ENCODE measurements at places on chromosomes 1 and 21.

GRCh38 chr1:86317926-86318325, 78.2 kb downstream of the ODF2L start:
- DNase-seq = no peak

DNA sequence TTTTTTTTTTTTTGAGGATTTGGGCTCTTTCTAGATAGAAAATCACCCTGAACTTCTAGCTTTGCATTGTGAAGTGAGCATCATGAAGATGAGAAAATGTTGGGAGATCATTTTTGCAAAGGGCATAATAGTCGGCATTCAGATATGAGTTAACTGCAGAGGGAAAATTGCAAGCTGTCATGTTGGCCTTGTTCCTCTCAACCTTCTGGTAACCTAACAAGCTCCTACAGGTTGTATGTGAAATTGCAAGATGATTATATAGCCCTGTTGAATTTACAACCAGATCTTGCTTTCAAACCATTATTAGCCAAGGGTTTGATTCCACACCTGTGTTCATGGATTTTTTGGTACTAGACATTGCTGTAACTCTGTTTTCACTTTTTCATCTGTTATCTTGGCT, 2.2 kb downstream of the ELOA start:
- no peak for DNase-seq

- no peak for DNase-seq
These were observed 52.0 kb downstream of the KIF21B start for GRCh38 chr1:200971428-200971903.

GRCh38 chr1:201421041-201421440, 489 bp downstream of the TNNI1 start:
- DNase-seq = no peak

GRCh38 chr1:7127322-7128075, 342.2 kb downstream of the CAMTA1 start:
- no peak for DNase-seq

- DNase-seq = no peak
These were observed at the start of gene C2CD2 for GRCh38 chr21:41953831-41954653. C2CD2 (minus strand) TSS chr21:41954018; CDS start chr21:41953648, 370 bp downstream.

DNA sequence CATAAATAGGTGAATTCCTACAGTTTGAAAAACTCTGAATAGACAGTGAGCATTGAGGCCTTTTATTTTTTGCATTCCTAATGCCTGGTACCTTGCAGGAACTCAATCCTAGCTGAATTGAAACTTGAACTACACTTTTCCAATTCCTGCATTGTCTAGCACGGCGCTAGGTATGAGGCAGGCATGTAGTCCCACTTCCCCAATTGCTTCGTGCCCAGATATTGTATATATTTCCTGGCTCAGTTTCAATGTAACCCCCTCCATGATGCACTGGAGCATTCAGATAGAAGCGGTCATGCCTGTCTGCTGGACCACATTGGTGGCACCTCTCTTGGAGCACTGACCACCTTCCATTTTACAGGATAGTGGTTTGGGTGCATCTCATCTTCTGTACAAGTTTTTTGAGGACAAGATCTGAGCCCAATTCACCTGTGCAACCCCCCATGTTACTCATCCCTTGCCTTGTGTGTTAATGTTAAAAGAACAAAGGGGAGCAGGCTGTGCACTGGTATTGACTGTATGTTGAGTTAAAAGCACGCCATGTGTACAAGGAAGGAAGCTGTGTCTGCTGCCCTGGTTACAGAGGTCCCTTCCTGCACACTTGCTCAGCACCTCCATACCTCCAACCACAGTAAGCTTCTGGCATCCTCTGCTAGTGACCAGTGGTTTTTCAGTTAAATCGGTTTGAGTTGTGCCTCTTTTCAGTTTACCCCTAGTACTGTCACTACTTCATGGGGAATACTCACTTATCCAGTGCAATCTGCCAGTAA, 10.0 kb upstream of the RAB7B start:
- DNase-seq = no peak

DNA sequence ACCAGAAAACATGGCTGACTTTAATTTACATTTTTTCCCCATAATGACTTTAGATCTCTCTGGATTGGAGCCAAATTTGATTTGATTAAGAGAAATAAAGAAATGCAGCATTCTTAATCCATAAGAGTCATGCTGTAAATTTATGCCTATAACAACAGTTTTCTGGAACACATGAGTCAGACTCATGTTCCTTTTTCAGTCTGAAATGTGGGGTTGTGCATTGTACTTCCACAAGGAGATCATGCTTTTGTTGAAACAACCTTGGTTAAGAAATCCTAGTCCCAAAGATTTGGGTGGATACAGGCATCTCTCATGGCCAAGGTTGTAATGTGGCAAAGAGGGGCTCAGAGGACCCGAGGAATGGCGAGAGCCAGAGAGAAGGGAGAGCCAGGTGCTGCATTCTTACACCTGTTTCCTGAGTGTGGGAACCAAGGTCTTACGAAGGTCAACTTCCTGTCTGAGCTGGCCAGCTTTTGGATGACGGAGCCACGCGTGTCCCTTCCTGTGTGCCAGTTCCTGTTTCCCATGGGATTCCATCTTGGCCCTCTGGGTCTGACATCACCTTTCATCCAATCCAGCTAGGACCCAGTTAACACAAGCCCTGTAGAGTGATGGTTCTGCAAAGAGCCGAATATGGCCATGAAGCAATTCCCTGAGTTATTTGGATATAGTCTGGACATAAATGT, 23.1 kb downstream of the CLDN14 start:
- DNase-seq = no peak

GRCh38 chr21:29376556-29376955, 77.8 kb downstream of the BACH1 start:
- DNase-seq = no peak

- no peak for DNase-seq
These were observed 18.2 kb downstream of the DOP1B start for GRCh38 chr21:36174780-36175179.

GRCh38 chr1:89660224-89661061, 27.5 kb downstream of the LRRC8C start:
- DNase-seq = no peak

GRCh38 chr1:81556968-81557367, 243.8 kb upstream of the ADGRL2 start:
- no peak for DNase-seq

- no peak for DNase-seq
These were observed 18.3 kb downstream of the TNFRSF9 start for GRCh38 chr1:7922301-7922700.

GRCh38 chr1:247367786-247368422, 36.2 kb upstream of the ZNF496 start:
- DNase-seq = no peak

GRCh38 chr1:162725301-162725837, 65.1 kb upstream of the HSD17B7 start:
- no peak for DNase-seq

- no peak for DNase-seq
These were observed 53.5 kb downstream of the NTNG1 start for GRCh38 chr1:107194380-107194779.

- DNase-seq = no peak
These were observed 85.9 kb downstream of the KCNJ15 start for GRCh38 chr21:38342739-38343138.

DNA sequence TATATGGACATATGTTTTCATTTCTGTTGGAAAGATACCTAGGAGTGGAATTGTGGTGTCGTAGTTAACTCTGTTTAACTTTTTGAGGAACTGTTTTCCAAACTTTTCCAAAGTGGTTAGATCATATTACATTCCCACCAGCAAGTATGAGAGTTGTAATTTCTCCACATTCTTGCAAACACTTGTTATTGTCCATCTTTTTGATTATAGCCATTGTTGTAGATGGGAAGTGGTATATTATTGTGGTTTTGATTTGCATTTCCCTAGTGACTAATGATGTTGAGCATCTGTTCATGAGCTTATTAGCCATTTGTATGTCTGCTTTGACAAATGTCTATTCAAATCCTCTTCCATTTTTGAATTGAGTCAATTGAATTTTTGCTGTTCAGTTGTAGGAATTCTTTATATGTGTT, 19.8 kb downstream of the CAMTA1 start:
- DNase-seq = no peak

DNA sequence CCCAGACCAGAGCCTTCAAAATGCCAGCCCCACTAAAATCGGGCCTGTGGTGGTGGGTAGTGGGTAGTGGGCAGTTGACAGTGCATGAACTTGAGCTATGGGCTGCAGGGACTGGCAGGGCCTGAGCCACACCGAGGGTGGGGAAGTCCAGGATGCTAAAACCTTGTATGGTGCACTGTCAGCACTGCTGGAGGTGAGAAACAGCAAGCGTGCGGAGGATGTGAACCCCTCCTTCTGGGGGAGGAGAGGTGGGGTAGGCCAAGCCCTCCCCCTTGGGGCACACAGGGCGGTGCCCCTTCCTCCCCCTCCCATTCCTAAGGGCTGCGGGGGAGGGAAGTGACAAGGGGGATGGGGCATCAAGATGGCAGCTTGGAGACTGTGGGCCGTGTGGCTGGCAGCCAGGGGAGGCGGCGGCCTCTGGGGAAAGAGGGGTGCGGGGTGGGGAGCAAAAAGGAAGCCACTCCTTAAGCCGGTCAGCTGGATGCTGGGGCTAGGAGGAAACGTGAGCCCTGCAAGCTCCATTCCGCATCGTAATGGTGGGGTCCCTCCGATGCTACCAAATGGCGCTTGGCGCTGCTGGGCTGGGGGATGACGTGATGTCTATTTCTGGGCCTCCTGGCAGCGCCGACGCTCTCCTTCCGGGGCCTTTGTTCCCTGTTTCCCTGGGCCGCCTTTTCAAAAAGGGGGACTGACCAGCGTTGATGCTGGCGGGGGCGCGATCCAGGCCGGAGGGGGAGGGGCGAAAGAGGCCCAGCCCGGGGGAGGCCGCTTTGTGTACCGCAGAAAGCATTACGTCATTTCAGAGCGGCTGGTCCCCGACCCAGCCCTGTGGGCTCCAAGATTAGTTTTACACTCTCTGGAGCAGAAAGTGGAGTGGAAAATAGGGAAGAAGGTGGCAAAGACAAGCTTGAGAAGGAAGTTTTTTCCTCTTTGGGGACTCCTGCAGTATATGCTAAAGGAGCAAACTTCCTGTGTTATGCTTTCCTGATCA, 809 bp downstream of the SYT11 start:
- DNase-seq = peak; percentile 92

DNA sequence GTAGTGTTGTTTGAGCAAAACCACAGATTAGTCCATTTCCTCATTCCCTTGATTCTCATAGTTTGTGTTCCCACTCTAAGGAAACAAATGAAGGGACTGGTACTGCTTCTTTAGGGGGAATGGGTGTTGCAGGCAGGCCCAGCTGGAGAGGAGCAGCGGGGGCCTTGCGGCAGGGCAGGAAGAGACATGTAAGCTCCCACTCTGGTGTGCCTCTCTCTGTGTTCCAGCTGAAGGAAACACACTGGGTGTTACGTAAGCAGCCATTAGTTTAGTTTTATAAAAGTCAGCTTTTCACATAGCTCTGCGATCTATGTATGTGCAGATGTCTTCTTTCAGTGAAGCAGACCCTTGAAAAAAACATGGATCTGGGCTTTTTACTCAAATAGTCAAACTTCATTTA, 99.5 kb downstream of the CACHD1 start:
- no peak for DNase-seq

DNA sequence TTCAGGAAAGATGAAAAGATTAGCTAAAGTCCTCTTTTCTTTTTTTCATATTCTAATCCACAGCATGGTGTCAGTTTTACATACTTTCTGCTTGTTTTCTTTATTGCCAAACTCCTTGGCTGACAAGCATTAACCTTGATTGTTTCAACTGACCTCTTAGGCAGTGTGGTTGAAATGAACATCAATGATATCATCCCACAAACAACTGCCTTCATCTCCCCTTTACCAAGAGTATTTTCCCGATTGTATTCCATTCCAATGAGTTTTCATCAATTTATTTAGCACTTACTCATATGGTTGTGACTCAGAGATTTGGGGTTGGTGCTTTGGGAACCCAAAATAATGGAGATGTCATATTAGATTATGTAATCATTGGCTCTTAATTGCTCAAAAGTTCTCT, 71.8 kb downstream of the SPAG17 start:
- DNase-seq = no peak

- DNase-seq = no peak
These were observed 35.3 kb upstream of the COL6A2 start for GRCh38 chr21:46062471-46063211.

DNA sequence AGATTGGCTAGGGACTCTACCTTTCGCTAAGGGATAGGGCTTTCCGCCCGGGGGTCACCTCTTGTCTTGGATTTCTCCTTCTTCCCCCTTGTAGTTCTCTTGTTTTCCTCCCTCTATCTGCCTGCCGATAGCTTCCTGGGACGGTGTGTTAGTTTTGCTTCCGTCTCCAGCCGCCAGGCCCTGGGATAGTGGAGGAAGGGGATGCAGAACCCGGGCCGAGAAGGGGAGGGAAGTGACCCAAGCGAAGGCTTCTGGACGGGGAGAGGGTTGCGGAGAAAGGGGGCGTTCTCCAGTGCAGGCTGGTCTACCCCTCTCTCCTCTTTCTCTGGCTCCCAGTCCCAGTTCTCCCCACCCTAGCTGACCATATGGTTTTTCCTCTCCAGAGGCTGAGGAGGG, 871 bp downstream of the TUFT1 start:
- DNase-seq = no peak

GRCh38 chr1:73943270-73943669, 254.7 kb downstream of the LRRIQ3 start:
- DNase-seq = no peak

DNA sequence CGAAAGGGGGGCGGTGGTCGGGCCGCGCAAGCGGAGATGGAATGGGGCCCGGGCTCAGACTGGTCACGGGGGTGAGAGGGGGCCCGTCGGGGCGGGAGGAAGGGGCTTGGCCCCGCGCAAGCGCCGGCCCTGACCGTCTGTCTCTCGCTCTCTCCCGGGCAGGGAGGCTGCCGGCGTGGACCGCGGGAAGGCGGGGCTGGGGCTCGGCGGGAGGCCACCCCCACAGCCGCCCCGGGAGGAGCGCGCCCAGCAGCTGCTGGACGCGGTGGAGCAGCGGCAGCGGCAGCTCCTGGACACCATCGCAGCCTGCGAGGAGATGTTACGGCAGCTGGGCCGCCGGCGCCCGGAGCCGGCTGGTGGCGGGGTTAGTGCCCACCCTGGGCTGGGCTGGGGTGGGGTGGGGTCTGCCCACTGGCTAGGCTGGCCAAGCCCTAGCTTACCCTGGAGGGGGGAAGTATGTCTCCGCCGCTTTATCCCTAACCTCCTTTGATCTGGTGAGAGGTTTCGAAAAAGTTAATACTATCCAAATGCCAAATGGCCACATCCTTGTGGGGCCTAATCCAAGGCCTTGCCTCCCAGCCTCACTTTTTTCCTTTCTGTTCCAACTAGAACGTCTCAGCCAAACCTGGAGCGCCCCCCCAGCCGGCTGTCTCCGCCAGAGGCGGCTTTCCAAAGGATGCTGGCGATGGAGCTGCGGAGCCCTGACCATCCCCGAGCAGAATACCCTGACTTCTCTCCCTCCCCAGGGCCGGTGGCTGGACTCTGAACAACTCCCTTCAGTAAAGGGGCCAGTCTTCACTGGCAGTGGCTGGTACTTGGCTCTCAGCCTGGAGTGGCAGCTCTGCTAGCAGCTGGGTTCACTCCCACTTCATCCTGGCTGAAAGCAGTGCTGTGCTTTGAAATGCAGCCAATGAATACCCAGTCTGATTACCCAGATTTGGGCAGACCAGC, 636 bp upstream of the YRDC start:
- DNase-seq = peak; percentile 90

DNA sequence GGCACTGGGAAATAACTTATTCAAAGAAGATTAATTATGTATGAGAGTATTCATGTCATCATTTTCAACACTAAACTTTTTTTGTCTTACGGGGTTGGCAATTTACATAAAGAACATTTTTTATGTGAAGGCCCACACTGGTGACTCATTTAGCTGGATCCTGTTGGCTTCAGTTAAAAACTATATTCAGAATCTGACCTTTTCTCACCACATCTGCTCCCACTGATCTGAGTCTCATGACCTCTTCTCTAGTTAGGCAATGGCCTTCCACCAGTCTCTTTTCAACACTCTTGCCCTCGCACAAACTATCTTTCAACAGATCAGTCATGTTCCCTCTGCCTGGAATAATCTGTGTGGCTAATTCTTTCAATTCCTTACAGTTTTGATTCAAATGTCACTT, 53.4 kb downstream of the TMPRSS15 start:
- DNase-seq = no peak

Data from hypothalamus (tissue), 51 donors.